ENCODE measurements at places on chromosomes 1 and 21. TPM values are rescaled to one million over a fixed set of nuclear protein-coding genes. Genes with fewer than 3 reads are reported as not detected.

The PLD5 gene
- 1.4 TPM for total RNA-seq

The FTCD gene
- total RNA-seq: 23.6 TPM

The ATP1A2 gene
- total RNA-seq: 36.4 TPM

The GJA8 gene
- 0.64 TPM for total RNA-seq

The HSD11B1 gene
- 0.12 TPM for total RNA-seq
